ENCODE measurements at places on chromosomes 4 and X.

DNA sequence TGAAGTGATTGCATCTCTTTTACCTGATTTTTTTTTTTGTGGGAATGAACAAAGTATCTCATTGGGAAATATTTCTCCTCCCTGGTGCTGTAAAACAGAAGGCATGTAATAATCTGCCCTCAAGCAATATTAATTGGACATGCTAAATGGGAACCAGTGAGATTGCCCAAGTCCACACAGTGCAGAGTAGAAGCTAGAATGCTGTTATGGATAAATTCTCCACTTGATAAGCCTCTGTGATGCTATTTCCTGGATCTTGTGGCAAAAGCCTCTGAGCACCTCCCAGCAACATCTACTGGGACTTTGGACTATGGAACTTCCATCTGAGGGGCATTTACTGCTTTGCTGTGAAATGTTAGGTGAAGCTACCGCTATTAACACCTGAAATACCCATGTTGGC lies 46.9 kb upstream of the YTHDC1 start:
- DNase-seq: no peak

GRCh38 chr4:168766604-168767316 lies 243.3 kb downstream of the CBR4 start:
- DNase-seq: peak; percentile 67

DNA sequence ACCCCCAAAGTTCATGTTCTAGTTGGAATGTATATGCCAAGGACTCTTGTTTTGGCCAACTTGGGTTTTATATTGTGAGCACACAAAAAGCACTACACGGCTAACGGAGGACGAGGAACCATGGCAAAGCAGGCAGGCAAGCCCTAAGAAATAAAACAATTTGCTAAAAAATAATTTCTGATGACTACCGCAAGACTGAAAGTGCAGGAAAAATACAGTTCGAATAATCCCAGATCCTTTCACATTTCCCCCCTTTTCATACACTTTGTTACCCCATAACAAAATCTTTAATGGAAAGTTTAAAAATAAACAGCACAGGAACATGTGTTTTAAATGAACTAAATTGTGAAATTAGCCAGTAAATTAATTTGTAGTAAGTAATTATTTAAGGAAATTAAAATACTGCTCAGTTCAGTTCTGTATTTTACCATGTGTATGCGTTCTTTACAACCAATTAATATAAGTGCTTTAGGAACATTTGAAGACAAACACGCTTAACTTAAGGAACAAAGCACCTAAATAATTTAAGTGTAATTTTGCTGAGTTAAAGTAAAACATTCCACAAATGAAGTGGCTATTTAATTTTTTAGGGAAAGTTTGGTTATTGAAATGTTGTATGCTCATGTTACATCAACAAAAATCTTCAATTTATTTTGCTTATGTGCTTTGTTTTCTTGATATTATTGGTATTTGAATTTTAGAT lies 12.4 kb upstream of the PITX2 start:
- DNase-seq: no peak

- DNase-seq: no peak
Measured at GRCh38 chrX:123206176-123206575, 22.1 kb downstream of the GRIA3 start.

GRCh38 chrX:10038585-10038984 lies 71.4 kb downstream of the CLDN34 start:
- DNase-seq: no peak
